ENCODE measurements at places on chromosomes 6 and 20.

- peak; percentile 62 for DNase-seq
These were observed 57.2 kb upstream of the ARHGAP18 start for GRCh38 chr6:129766959-129767728.

GRCh38 chr6:24229696-24230405 is 103.8 kb downstream of the NRSN1 start:
- DNase-seq: no peak

- DNase-seq: no peak
These were observed 936.6 kb upstream of the MAP3K7 start for GRCh38 chr6:91523511-91523910.

- DNase-seq: no peak
These were observed 77.1 kb downstream of the CDYL start for GRCh38 chr6:4853349-4853748.

DNA sequence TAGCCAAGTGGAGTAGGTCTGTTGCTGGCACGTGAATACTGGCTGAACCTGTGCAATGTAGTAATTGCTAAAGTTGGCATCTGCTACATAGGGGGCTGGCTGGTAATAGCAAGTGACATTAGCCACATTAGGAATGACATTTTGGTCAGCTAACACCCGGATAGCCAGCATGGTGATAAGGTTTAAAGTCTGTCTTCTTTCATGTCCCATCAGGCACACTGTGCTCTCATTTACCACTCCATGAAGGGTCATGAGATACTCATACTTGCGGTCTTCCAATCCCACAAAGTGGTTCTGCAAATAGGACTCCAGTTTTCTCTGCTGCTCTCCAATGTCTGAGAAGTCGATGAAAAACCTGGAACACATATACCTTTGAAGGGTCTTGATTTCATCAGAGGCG is 2.8 kb downstream of the TENT5A start:
- no peak for DNase-seq

GRCh38 chr20:24966317-24967012 is 17.4 kb downstream of the CST7 start:
- DNase-seq: no peak

- no peak for DNase-seq
These were observed 56.8 kb downstream of the SNX9 start for GRCh38 chr6:157879873-157880254.

GRCh38 chr6:112286500-112287144 is 32.3 kb upstream of the LAMA4 start:
- no peak for DNase-seq
